SK-N-MC (cell line): ENCODE measurements at places on chromosomes 2 and 18.
A peak's percentile ranks its signal among the peaks of the same experiment; 100 is the strongest.

DNA sequence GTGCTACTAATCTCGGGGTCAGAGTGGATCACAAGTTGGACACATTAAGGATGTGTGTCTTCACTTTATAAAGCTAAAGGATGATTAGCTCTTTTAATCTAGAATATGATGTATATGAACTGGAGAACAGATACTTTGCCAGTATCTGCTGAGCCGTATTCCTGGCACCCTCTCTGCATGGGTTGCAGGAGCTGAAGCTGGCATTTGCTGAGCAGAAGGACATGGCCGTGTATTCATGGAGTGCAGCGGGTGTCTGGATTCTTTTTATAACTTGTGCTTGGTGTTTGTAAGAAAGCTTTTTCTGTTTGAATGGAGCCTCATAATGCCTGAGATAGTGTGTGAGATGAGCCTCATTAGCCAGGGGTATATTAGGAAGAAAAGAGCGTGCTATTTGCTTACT is 103.9 kb upstream of the MCFD2 start:
- no peak for DNase-seq

GRCh38 chr18:76993085-76993382 is 139.5 kb downstream of the MBP start:
- DNase-seq: no peak

GRCh38 chr2:40341198-40341597 is 110.7 kb downstream of the SLC8A1 start:
- DNase-seq: no peak

DNA sequence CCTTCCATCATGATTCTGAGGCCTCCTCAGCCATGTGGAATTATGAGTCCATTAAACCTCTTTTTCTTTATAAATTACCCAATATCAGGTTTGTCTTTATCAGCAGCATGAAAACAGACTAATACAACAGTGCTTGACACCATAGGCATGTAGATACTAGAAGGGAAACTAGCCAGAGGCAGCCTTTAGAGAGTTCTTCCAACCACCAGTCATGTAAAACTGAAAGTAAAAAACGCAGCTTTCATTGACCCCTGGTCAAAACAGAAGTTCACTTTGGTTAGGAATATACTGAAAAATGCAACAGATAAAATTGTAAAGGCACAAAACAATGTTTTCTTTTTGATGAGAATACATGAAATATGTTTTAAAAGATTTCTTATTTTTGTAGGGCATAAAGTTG is 122.8 kb upstream of the L3MBTL4 start:
- no peak for DNase-seq

DNA sequence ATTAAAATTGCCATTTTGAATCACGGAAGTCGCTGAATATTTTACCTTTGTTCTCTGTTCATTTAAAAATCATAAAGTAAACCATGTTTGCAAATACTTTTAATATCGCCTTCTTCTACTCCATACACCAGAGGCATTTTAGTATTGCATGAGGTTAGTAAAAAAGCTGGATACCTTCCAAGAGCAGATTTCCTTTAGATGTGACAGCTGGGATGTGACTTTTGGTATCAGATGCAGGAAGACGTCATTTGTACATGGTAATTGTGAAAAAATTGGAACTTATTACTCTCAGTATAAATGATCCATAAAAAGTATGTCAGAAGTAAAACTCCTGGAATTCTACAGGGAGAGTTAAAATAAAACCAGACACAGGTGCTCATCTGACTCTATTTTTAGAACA is 89.5 kb downstream of the SLC4A10 start:
- DNase-seq: no peak

DNA sequence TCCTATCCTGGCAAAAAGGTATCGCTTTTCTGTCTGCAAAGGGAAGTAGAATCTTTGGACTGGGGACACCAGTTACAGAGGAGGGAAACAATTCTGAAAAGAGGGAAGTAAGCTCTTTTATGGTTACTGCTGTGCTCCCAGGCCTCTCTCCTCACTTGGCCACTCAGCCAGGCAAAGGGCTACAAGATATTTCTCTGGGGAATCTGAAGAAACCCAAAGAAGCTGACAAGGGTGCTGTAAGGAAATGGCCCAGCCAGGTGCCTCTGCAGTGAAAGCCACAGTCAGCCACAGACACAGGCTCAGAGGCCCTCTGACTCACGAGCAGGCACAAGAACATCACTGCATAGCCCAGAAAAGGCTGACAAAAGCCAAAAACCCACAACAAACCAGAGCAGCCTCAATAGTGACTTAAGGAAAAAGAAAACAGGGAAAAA is 5.8 kb downstream of the HDLBP start:
- DNase-seq: no peak

DNA sequence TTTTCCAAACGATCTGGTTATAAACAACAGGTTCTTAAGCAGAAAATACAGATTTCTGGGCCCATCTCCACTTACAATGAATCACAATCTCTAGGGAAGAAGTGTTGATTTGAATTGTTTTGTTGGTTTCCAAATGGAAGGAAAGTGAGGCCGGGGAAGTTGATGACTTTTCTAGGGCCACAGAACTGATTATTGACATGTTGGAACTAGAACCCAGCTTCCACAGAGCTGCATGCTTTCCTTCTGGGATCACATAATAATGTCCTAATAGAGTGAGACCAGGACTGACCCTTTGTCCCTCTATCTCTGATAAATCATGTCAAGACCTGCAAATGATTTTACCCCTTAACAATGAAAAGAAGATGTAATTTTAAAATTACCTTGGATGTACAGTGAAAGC is 332.2 kb downstream of the OSR1 start:
- DNase-seq: no peak

DNA sequence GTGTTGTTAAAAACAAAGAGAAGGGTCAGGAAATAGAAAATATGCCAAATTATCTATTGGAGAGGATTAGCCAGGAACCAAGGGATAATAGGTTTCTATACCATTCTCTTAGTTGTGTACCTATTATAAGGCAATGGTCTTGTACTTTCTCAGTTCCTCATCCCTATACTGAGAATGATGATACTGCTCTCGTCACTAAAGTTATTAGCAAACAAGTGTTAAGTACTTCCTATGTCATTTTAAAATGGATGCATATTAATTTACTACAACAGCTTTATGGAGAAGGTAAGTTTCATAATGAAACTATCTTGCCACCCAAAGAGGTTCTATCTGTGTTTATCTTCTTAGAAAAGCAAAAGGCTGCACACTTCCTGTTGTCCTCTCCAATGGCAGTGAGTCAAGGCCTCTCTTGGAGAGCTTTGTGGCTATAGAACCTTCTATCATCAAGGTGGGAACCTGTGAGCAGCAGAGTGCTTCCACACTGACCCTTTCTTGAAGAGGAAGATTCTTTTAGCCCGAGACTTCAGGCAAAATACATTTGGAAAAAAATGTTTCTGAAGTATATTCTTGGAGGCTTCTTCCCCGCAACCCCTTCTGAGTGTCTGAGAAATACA is 460.7 kb upstream of the FANCL start:
- DNase-seq: no peak

DNA sequence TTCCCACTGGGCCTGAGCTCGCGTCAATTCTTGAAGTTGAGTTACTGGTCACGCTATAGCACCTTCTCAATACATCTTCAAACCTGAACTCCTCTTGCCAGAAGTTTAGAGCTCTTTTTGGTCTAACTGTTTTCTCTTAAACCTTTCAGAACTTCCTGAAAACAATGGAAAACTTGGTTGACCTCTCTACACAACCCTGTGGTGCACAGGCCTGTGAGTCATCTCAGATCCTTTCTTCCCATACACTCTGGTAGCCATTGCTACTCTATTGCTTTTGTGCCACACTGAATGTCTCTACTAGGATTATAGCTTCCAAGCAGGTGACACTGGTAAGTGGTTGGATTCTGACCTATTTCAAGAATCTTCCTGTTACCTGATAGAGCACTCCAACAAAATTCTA is 321.5 kb upstream of the FSIP2 start:
- DNase-seq: no peak

DNA sequence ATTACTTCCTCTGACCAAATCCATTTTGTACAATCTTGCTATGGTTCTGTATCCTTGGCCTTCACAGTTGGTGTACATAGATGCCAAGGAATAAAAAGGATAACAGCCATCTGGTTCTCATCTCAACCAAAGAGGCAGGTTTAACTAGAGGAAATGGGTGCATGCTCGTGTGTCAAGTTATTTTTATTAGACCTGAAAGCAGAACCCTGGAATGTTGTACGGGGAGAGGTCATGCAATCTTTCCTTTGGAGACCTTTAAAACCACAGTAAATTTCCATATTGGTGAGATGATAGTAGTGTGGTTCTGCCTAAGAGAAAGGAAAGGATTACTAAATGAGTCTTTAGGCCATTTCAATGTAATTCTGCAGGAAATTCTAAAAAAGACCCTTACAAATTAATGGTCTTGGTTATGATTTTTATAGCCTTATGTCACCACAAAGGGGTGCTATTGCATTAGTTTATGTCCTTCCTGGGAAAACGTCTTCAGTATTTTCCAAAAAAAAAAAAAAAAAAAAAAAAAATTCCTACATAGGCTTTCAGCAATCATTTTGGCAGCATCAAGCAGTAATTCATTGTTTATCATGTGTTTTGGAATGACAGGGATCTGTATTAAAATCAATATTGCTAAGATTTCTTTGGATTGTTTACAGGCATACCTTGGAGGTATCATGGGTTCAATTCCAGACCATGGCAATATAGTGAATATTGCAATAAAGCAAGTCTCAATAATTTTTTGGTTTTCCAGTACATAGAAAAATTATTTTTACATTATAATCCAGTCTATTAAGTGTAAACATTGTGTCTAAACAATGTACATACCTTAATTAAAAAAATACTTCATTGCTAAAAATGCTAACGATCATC is 270.8 kb downstream of the NYAP2 start:
- peak; percentile 68 for DNase-seq

DNA sequence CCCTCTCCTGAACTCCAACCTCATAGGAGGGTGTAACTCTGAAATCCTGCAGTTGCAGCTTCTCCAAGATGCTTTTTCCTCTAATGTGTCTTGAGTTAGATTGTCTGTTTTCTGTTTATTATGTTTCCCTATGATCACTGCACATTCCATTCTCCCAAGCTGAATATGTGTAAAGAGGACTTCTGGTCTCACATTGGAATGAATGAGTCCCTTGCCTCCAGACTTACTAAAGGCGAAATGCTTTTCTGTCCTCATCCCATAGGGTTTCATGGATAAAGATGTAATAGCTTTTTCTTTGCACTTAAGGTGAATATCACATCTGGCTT is 35.5 kb upstream of the CYP27A1 start:
- no peak for DNase-seq

GRCh38 chr18:77144046-77144445 is 11.5 kb upstream of the MBP start:
- DNase-seq: no peak

DNA sequence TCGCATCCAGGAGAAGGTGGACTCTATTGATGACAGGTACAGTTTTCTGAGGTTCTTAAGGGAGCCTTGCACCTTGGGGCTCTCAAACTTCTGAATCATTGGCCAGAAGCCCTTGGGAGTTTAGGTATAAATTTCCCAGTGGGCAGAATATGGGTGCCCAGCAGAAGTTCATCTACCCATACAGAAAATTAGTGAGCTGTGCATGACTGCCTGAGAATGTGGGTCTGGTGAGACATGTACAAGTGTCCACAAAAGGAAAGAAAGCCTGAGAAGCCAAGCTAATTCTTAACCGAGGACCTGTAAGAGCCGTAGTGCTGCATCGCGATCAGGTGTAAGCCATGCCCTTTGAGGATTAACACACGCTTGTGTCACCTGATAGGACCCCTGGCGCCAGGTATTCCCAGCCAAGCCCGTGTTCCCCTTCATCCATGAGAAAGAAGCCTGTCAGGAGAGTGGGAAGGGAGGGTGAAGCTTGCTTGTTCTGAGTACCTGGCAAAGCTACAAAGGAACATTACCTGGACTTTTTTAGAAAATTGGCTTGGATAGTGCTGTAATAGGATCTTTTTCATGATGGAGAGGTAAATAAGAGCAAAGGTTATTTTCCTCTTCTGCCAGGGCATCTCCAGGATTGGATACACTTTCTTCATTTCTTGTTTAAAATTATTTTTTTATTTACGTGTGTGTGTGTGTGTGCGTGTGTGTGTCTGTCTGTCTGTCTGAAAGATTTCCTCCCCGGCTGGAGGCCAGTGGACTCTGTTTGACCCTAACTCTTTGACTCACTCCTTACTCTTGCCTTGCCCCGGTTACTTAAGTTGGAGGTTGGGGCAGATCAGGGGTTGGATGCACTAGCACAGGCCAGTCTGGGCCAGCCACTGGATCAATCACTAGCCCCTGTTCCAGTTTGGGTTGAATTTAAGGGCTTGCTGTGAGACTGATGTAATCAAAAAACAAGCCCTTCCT is 90.4 kb upstream of the EML6 start:
- no peak for DNase-seq

DNA sequence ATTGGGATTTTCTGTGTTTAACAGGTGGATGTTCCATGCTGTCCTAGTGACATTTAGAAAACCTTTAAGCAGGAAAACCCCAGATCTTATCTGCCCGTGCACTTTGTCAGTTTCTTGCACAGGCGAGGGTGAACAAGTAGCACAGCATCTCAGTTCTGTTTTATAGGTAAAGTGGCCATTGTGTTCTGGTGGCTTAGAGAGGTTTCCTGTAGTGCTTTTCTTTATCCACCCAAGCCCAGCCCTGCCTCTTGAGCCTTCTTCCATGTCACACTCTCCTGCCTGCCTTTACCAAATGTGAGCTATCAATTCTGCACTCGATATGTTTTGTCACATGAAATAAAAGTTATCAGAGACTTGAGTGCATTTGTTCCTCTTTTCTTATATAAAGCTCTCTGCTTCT is 135.3 kb upstream of the NOSTRIN start:
- no peak for DNase-seq

DNA sequence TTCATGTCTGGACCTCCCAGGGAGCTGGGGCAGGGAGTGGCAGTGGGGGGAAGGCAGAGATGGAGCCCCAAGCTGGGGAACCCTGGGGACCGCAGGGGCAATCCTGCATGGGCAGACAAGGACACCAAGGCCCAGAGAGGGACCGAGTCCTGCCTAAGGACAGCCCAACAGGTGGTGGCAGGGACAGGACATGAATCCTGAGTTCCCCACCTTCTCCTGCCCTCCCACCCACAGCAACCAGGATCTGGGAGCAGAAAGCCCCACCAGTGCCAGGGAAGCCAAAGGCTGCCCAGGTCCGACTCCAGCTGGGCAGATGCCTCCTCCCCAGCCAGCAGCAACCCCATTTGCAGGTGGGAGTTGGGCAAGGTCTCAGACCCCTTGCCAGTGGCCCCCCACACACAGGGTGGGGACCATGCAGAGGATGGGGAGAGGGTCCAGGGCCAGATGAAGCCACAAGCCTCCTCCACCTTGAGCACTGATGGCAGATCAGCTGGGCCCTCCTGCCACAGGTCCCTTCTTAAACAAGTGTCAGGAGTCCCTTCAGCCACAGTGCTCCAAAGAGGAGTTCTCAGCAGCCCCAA is 6.3 kb downstream of the ADRA2B start:
- no peak for DNase-seq

- DNase-seq: no peak
Observed at GRCh38 chr2:238053191-238053776, 7.5 kb upstream of the SCLY start.
